Activated T-helper 2 cell treated with anti-CD3 and anti-CD28 coated beads, Interferon-gamma antibody, Interleukin-2, Interleukin-4, amounts not matched to agents 10 μg/mL and 5 μg/mL and 100 μg/mL, durations not matched to agents 14 hours and 24 hours and 36 hours (primary cell): ENCODE measurements at places on chromosomes 12 and 14.

- DNase-seq = no peak
Measured at GRCh38 chr12:62328296-62328921, 68.2 kb downstream of the USP15 start.

DNA sequence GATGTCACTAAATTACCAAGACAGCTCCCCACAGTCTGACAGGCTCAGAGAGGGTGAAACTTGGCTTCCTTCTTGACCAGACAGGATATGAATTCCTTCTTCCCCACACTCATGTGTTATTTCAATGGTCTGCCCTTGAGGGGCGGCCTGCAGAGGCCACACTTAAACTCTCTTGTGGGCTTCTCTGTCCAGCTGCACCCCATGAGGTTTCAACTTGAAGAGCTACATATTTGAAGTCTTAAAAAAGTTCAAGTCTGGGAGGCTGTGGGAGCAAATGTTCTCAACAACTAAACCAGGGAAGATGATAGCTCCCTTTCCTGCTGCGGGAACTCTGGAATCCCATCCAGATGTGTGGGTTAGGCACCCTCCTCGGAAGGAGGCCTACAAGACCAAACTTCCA lies 98.3 kb downstream of the TTC7B start:
- DNase-seq = no peak

GRCh38 chr12:130288206-130288605 lies 49.5 kb upstream of the PIWIL1 start:
- DNase-seq = no peak

GRCh38 chr14:37056473-37056872 lies 115.9 kb downstream of the SLC25A21 start:
- no peak for DNase-seq

- DNase-seq = no peak
Measured at GRCh38 chr12:58570411-58570810, 349.9 kb downstream of the LRIG3 start.

GRCh38 chr14:83534995-83535394 lies 1994.9 kb upstream of the FLRT2 start:
- DNase-seq = no peak

DNA sequence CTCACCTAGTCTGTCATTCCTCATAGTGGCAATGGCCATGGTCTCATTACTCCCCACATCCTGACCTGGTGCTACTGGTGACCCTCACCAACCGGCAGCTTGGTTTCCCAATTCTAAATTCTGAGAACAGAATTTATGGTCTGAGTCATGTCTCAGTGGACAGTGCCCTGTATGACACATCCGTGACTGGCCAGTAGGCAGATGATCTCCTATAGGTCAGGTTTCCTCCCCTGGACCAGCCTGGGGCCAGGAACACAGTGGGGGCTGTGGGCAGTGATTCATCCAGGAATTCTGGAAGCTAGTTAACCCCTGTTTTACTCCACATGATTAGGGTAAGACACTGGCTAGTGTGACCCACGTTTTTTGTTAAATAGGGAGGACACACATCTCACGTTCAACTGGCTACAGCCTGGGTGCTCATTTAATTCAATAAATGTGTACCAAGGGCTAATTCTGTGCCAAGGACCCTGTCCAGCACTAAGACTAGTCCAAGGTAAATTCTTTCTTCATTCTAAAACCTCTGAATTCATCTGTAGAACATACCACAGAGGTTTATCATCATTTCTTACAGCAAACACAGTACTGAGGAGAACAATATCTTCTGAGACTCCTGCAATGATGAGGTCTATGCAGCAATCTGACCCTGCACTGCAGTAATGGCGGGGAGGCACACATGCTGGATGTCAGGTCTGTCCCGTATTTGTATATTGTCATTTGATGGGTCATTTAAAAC lies 249.6 kb upstream of the TBX3 start:
- DNase-seq = no peak

DNA sequence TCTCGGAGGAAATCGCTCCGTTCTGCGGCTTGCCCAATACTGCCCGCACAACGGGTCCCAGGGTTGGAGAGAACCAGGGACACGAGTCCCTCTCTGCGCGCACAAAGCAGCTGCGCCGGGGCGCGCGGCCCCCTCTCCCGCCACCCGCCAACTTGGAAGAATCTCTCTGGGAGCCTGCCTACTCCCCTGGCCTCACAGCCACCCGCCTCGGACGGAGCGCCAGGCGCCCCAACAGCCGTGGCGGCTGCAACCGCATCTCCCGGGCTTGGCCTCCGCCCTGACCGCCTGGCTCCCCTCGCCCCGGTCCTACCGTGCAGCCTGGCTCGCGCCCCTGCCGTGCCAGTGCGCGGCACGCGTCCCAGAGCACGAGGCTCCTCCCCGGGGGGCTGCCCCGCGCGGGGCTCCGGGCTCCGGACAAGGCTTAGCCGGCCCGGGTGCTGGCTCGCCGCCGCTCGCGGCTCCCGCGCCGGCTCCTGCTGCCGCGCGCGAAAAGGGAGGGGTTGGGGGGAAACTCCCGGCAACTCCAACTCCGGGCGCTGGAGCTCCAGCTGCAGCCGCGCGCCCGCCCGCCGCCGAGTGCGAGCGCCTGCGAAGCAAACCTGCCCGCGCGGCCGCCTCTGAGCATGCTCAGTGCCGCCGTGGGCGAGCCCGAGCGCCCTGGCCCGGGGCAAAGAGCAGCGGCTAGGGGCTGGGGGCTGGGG lies at the start of gene STXBP6:
STXBP6 (minus strand) TSS at position 580 of the 701 bp plus-strand sequence. CDS start 75,329 bp downstream, outside the sequence.
- DNase-seq = no peak

- no peak for DNase-seq
Measured at GRCh38 chr12:24491968-24492367, 456.9 kb downstream of the BCAT1 start.

- DNase-seq = no peak
Measured at GRCh38 chr12:105273601-105274000, 37.6 kb upstream of the APPL2 start.

GRCh38 chr12:121167232-121167820 lies 34.6 kb downstream of the P2RX7 start:
- no peak for DNase-seq

DNA sequence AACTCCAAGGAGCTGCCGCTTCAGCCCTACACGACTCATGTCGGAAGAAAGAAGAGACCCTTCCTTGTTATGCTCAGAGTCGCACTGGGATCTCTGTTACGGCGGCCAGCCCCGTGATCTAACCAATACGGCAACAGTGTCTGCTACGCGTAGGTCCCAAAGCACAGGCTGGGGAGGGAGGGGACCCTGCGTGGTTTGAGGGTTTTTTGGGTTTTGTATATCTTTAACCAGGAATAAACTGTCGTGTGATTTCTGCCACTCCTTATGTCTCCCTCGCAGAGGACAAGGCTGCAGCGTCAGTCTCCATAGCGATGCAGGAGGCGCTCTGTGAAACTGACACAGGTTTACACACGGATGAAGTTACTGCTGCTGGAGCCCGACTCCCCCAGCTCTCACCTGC lies 60.0 kb upstream of the DIO3 start:
- no peak for DNase-seq

DNA sequence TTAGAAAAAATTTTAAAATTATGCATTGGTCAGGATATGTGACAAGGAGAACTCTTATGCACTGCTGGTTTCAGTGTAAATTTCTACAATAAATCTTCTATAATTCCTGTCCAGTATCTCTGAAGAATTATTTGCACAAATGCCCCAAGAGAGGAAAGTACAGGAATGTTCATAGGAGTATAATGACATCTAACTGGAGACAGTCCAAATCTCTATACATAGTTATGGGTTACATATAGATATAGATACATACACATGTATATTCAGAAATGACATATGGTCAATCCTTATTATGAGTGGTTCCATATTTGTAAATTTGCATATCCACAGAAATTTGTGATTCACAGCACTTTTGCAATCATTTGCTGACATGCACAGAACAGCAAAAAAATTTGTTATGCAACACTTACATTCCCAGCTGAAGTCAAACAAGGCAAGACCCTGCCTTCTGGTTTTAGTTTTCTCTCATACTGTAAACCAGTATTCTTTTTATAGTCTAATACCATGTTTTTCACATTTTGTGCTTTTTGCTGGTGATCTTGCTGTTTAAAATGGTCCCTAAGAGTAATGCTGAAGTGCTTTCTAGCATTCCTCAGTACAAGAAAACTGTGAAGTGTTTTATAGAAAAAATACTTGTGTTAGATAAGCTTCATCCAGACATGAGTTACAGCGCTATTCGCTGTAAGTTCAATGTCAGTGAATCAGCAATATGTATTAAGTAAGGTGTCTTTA lies 103.8 kb downstream of the SLC16A7 start:
- no peak for DNase-seq

DNA sequence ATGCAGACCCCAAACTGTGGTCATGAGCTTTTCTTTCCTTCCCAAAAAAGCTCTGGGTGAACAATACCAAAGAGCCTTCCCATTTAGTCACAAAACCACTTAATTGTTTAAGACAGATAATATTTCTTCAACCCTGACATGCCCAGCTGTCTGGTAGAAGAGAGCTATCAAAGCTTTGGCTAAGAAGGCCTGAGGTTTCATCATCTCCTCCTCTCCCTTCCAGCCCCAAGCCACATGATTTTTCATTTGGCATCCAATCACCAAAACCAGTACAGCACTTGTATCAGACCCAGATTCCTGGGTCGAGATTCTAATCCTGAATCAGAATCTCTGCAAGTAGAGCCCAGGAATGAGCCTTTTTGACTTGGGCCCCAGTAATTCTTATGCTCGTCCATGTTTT lies 199.6 kb upstream of the TMEM260 start:
- no peak for DNase-seq

- no peak for DNase-seq
Measured at GRCh38 chr12:57106021-57106708, 5.0 kb downstream of the STAT6 start.

DNA sequence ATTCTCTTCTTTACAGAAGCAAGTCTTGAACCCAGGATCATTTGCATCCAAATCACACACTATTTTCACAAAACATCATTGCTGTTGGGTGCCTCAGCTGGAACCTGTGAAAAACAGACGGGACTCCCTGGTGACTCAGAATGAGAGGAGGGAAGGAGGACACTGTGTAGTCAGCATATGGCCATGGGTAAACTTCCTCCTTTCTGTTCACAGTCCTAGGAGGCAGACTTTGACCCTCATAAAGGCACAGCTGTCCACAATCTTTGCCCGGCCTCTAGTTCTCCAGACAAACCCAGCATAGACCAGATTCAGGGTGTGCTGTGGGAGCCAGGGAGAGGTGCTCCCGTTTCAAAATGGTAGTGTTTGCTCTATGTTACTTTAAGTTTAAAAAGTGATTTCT lies 62.0 kb downstream of the DYRK2 start:
- DNase-seq = no peak

- peak; percentile 56 for DNase-seq
Measured at GRCh38 chr12:122021822-122022392, at the start of gene BCL7A. Gene BCL7A (plus strand): TSS chr12:122021884. CDS start chr12:122022092, 208 bp downstream.

GRCh38 chr12:76176940-76177339 lies 92.5 kb upstream of the NAP1L1 start:
- no peak for DNase-seq

- DNase-seq = no peak
Measured at GRCh38 chr14:49049711-49050110, 536.5 kb downstream of the RPS29 start.

DNA sequence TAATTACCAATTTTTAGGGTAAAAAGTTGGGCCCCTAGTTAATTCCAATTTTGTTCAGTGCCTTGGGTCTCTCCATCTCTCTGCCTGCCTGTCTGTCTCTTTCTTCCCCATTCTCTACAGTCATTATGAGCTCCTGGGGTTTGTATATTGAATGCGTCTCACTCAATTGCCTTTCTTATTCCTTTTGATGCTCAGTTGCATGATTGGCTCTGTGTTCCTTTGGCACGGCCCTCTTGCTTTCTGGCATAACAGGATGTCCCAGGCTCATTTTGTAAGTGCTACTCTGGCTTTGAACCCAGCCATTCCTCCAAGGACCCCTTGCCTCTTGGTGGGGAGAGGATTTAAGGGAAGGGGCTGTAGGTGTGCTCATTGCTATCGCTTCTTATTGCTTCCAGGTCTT lies 35.6 kb downstream of the ZNF664 start:
- DNase-seq = no peak
